ENCODE measurements at places on chromosomes 2 and 18.

GRCh38 chr18:51290860-51291259 lies 93.4 kb upstream of the MEX3C start:
- DNase-seq: no peak

DNA sequence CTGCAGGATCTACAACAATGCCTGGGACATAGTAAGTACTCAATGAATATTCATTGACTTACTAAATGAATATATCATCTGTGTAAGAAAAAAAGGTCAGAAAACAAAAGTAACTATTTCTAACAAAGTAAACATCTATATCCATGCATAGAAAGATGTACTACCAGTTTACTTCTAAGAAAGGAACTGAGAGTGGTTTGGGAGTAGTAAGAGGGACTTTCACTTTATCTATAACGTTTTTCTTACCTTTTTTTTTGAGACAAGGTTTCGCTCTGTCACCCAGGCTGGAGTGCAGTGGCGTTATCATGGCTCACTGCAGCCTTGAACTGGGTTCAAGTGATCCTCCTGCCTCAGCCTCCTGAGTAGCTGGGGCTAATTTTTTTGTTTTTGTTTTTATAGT lies 25.7 kb downstream of the DHX57 start:
- no peak for DNase-seq

GRCh38 chr18:39238981-39239660 lies 1673.5 kb upstream of the CELF4 start:
- no peak for DNase-seq

- no peak for DNase-seq
Measured at GRCh38 chr18:79613186-79613931, 66.2 kb upstream of the CTDP1 start.

DNA sequence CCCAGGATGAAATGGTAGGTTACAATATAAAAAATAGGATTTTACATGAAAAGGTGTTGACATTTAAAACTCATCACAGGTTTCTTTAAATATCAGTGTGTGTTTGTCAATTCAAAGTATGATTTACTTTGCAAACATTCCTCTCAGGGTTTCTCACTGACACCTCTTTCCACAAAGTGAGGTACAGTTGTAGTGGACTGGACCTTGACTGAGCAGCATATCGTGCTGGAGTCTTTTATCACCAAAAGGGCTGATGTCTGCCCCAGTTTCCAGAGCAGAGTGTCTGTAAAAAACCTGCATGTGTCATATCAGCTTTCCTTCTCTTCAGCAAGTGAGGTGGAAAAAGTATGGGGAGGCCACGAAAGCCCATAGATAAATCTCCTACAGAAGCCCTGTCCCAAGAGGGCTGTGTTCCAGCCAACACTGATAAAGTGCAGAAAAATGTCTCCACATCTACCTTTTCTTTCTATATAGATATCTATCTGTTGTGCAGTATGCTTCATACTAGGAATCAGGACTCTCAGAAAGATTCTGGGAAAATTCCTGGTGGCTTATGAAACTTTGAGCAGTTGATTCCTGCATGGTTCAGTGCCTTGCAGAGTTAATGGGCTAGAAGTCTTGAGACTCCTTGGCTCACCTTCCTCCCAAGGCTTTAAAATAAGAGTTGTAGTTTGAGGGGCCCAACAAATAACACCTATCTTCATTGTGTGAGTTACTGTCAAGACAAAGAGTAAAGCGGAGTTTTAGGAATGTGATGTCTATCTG lies 6.9 kb downstream of the ACYP2 start:
- no peak for DNase-seq

- DNase-seq: no peak
Measured at GRCh38 chr2:26942543-26943295, 27.7 kb upstream of the MAPRE3 start.

- no peak for DNase-seq
Measured at GRCh38 chr2:177587371-177587770, 194.8 kb downstream of the AGPS start.

GRCh38 chr2:188884517-188884916 lies 89.7 kb upstream of the COL3A1 start:
- DNase-seq: no peak

- no peak for DNase-seq
Measured at GRCh38 chr2:203664029-203664755, 42.2 kb upstream of the CD28 start.

GRCh38 chr2:6930923-6931647 lies 13.9 kb downstream of the RNF144A start:
- no peak for DNase-seq

DNA sequence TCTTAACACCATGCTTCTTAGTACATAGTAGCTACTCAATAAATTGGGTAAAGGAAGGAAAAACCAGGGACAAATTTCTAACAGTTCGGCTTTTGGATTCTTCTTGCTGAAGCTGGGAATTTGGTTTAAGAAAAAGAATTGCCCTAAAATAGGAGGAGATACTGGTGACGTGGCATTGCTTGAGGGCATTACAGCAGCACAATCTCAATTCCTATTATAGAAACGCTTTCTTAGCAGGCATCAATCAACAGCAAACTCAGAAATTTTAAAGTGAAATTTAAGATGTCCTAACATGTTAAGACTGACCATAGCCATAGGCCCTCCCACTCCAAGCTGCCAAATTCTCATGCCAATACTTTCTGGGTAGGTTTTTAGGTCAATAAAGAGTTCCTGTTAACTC lies 169.5 kb downstream of the SRBD1 start:
- DNase-seq: no peak

DNA sequence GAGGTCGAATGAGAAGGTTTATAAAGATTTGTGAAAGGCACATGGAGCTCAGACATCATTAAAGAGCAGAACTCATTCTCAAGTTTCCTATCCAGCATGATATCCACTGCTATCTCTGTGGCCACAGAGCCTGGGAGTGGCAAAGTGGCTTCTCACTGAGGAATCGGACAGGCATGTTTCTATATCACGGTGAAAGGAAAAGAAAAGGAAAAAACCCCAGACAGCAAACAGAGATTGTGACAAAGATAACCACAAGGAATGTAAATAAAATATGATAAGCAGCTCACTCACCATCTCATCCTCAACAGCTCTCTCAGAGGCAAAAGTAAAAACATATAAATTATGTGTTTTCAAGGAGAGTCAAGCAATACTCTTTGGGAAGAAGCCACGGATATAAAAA lies 2.5 kb downstream of the PID1 start:
- no peak for DNase-seq

GRCh38 chr2:217481577-217481976 lies 521.2 kb downstream of the TNS1 start:
- no peak for DNase-seq

GRCh38 chr18:70387027-70387426 lies 98.2 kb downstream of the SOCS6 start:
- DNase-seq: no peak
